ENCODE measurements at places on chromosomes 13 and 19.

GRCh38 chr19:44587963-44588770 is 25.2 kb upstream of the IGSF23 start:
- peak; percentile 16 for DNase-seq

DNA sequence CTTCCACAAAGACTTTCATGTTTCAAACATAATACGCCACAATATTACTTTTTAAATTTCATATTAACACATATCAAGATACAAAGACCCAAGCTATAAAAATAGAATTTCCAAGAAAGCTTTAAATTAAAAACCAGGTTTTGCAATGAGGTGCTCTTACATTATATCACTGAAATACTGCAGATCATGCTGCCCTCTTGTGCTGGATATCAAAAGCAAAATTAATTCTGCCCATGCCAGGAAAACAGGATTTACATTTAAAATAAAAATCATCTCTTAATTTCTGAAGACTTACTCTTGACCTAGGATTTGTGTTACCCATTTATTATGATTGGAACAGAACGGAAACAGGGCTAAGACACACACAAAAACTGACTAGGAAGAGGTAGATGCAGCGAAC is 145.0 kb downstream of the ABCC4 start:
- no peak for DNase-seq

- no peak for DNase-seq
Measured at GRCh38 chr19:28406966-28407365, 806.0 kb downstream of the UQCRFS1 start.

- DNase-seq, result no peak
Measured at GRCh38 chr13:93771782-93772181, 545.2 kb downstream of the GPC6 start.

DNA sequence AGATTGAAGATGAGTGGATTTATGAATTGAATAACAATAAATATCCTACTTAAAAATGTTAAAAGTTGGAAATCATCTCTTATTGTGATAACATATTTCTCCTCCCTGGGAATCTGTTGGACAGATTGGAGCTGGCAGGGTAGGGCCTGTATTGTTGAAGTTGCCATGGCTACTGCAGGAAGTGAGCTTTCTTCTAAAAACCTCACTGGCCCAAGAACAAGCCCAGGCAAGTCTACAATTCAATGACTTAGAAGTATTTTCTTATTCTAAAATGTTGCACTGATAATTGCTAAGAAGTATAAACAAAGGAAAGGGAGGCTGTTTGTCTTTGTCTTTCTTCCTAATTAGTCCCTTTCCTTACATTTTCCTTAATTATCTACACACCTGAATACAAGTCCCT is 112.1 kb downstream of the DLEU7 start:
- DNase-seq, result no peak

GRCh38 chr13:77038907-77039480 is 12.0 kb upstream of the FBXL3 start:
- no peak for DNase-seq

DNA sequence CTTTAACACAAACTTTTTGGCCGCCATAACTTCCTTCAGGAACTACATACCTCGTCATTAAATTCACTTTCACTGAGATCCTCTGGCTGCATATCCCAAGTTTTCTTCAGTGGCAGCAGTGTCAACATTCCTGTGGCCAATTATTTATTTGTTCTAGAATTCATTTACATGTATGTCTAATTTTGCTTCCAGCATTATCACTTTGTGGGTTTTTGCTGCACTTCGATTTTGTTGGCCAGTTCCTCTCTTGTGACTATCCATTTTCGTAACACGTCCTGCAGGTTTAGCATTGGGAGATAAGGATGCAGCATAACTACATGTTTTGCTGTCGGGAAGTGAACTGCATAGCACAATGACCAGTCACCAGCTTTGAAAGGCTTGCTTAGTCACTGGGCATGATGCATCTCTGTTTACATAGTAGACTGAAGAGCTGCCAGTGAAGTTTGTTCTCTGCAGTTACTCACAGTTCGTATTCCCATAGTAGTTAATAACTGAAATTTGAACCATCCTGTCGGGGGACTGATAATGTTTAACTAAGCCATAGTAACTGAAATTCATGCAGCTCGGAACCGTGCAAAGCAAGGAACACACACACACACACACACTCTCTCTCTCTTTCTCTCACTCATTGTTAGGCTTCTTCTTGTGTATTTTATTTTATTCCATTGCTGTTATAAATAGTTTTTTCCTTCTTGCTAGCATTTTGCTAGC is 28.3 kb downstream of the ZNF507 start:
- DNase-seq, result no peak

DNA sequence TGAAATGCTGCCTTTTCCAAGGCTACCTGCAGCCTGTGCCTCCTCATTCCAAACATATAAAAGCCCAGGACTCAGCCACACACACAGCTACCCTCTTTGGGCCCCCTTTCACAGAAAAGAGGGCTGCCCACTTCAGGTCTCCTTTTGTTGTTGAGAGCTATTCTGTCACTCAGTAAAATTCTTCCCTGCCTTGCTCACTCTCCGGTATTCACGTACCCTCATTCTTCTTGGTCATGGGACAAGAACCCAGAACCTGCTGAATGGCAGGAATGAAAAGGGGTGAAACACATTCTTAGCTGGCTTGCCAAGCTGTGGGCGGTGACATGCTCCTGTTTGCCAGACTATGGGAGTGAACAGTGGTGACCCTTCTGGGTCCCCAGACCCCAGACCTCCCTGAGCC is 338.0 kb upstream of the ATXN8OS start:
- DNase-seq, result no peak

- DNase-seq, result no peak
Measured at GRCh38 chr13:112113851-112114250, 46.9 kb downstream of the SOX1 start.

DNA sequence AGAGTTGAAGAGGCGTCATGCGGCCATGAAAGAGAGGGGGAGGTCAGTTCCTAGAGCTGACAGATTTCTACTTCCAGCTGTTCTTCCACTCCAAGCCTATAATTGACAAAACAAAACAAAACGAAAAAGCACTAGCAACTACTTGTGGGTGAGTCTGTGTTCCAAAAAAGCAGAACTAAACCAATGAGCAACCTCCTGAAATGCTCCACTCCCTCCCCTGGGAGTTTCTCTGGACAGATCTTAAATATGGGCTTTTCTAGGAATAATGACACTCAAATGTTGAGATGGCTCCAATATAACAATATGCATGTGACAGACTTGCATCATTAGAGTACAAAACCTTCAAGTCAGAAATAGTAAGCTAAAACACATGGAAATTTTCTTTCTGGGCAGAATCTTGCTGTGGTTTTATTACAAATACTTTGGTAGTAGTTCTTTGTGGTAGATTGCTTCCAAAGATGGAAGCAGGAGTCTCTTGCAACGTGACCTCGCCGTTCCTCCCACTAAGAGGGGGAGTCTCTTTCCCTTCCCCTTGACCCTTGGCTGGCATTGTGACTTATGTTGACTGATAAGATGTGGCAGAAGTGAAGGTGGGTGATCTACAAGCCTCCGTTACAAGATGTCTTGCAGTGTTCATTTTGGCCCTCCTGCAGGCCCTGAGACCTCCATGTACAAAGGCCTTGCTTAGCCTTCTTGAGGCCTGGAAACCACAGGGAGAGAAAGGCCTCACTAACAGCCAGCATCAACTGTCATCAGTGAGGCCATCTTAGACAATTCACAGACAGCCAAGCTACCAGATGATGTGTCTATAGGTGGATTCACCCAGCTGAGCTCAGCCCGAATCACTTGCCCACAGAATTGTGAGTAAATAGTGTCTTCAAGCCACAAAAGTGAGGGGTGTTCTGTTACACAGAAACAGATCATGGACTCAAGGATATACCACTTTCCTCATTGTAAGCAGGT is 173.1 kb upstream of the RFC3 start:
- no peak for DNase-seq

GRCh38 chr19:28961772-28962500 is 251.0 kb downstream of the UQCRFS1 start:
- no peak for DNase-seq

GRCh38 chr19:47853003-47853402 is 6.0 kb upstream of the TPRX2 start:
- no peak for DNase-seq

DNA sequence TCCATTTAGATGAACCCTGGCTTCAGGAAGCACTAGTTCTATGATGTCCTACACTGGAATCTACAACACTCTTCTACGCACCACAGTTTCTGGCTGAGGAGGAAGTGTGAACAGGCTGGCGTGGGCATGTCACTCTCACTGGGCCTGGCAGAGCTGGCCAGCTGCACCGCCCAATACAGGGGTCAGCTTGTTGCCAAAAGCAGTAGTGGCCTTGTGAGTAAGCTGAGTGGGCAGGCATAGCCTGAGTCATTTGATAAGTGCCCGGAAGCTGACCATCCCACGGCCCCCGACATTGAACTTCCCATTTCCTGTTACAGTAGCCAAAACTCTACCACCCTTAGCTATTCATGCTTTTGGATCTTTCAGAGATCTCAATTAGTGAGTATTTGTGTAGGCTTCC is 240.9 kb upstream of the SERP2 start:
- no peak for DNase-seq

- no peak for DNase-seq
Measured at GRCh38 chr13:92044351-92044750, 645.9 kb downstream of the GPC5 start.

GRCh38 chr19:34676697-34677385 is at the start of gene SCGB2B2:
Gene SCGB2B2 (minus strand): TSS chr19:34677159. CDS start chr19:34594563, 82,596 bp downstream.
- DNase-seq, result no peak

DNA sequence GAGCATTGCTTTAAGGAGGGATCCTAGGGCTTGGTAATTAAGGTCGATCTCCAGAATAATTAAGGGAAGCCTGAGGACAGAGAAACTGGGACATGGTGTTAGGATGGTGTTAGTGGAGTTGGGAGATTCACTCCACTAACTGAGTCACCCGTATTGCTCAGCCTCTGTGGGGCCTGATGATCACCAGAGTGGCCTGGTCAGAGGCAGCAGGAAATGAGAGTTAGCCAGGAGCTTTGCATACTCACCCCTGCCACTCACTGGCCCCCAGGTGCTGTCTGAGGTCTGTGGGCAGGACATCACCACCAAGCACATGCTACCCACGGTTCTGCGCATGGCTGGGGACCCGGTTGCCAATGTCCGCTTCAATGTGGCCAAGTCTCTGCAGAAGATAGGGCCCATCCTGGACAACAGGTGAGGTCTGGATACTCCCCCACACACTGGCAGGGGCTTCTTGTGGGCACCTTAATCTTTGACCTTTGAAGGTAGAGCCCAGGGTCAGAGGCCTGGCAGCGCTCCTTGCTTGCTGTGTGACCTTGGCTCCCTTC is 32.1 kb downstream of the PPP2R1A start:
- DNase-seq, result no peak

Data from activated CD4-positive, alpha-beta memory T cell treated with anti-CD3 and anti-CD28 coated beads, Interleukin-2, amount 10 ng/mL, durations not matched to agents 7 days and 5 days (primary cell).